IMR-90 (cell line): ENCODE measurements at places on chromosomes 3 and 15. TPM values are rescaled to one million over a fixed set of nuclear protein-coding genes. Genes with fewer than 3 reads are reported as not detected.

GRCh38 chr3:47716656-47717055 lies 65.0 kb downstream of the SMARCC1 start:
- DNase-seq: no peak

DNA sequence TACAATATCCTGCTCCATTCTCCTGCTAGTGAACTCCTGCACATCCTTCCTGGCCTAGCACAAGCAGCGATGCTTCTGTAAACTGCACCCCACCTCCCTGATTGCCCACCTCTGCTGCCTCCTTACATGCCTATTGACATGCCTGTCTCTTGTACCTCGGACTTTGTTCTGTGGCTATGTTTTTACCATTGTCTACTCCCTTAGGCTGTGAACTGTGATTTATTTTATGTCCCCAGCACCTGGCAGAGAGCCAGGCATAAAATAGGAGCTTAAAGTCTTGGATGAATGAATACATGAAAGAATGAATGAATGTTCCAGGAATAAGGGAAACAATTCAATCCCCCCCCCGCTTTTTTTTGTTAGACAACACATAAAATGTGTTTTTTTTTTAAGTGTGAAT lies 210.0 kb downstream of the MYRIP start:
- no peak for DNase-seq

DNA sequence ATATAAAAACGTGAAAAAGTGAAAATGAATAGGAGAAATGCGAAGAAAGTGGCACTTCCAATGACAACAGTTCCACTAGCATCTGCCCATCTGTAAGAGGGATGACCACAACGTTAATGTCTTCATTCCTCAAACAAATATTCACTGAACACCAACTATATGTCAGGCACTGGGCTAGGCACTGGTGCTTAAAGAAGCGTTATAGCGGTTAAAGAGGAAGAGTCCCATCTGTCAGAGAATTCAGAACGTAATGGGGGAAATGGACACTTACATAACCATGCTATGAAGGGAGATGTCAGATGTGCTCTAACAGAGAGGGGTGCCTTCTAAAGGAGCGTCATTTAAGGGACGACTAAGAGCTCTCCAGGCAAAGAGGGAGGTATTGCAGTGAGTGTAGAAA lies 8.2 kb downstream of the RUBCN start:
- no peak for DNase-seq

DNA sequence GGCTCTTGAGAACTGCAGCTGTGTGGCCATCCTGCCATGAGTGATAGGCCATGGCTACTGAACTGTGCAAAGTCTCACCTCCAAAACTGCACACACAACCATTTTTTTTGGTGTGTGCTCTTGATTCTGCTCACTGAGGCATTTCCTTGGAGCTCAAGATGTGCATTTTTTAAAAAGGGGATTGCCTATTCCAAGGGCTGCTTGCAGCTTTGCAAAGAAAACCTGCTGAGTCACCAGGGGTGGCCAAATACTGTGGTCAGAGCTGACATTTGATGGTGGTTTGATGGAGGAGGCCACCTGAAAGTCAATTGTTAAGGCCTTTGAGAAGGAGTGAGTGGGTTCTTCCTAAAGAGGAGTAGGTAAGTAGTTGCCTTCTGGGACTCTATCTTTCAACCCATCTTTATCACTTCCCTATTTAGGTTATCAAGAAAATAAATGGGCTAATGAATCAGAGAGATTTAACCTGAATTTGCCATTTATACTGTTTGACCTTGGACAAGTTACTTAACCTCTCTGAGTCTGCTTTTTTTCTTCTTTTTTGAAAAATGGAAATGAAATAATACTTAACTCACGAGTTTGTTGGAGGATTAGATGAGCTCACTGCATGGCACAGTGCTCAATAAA lies 87.9 kb downstream of the CHST2 start:
- peak; percentile 67 for DNase-seq

GRCh38 chr3:28613511-28614106 lies 265.0 kb upstream of the AZI2 start:
- no peak for DNase-seq

GRCh38 chr3:171054921-171055320 lies 28.4 kb upstream of the SLC2A2 start:
- no peak for DNase-seq

DNA sequence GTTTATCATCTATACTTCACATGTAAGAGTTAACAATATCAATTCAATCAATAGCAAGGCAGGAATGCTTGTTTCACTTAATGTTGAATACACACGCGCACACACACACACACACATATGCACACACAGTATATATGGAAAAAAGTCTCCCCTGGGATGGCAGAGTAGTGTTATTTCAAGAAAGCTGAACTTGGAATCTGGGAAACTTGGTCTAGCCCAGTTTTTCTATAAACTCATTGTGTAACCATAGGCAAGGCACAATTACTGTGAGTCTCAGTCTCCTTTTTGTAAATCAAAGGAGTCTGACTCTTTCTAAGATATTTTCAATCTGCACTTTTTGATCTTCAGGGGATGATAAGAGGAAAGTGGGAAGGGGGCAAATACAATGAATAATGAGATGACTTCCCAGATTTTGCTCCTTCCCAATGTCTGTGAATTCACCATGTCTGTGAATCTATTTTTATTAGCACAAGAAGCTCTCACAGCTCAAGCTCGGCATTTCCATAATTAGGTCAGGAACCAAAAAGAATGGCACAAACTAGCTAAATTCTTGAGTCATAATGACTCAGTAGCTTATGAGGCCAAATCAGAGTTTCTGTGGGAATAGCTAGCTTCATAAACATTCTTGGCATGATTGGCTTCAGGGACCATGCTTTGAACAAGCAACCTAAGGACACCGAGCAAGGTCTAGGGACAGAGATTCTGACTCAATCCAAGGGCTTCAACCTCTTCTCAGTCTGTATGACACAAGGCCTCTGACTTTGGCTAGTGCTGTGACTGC lies 227.4 kb upstream of the DCBLD2 start:
- DNase-seq: peak; percentile 97

DNA sequence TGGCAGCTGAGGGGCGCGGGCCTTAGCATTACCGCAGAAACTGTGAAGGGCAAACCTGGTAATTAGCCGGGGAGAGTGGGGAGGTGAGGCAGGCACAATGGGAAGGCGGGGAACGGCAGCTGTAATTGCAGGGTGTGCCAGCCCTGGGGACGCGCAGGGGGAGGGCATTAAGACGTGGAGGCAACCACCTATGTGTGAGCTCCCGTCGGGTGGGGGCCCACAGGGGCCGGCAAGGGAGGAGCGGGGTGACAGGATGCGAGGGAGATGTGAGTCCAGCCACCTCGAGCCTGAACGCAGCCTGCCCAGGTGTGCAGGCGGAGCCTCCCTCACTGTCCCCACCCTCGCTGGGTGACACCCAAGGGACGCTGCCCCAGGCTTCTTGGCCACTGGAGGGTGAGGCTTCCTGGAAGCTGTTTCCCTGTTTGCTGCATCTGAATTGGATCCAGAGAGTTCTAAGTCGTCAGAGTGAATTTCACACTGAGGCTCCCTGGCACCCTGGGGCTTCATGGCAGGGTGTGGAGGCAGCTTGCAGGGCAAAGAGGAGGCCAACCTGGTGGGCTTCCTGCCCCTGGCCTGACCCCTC lies 130.6 kb upstream of the MEF2A start:
- no peak for DNase-seq

GRCh38 chr15:52071570-52071969 lies 41.0 kb downstream of the BCL2L10 start:
- DNase-seq: no peak

GRCh38 chr15:52290329-52290728 lies 5.3 kb downstream of the MYO5C start:
- DNase-seq: no peak

DNA sequence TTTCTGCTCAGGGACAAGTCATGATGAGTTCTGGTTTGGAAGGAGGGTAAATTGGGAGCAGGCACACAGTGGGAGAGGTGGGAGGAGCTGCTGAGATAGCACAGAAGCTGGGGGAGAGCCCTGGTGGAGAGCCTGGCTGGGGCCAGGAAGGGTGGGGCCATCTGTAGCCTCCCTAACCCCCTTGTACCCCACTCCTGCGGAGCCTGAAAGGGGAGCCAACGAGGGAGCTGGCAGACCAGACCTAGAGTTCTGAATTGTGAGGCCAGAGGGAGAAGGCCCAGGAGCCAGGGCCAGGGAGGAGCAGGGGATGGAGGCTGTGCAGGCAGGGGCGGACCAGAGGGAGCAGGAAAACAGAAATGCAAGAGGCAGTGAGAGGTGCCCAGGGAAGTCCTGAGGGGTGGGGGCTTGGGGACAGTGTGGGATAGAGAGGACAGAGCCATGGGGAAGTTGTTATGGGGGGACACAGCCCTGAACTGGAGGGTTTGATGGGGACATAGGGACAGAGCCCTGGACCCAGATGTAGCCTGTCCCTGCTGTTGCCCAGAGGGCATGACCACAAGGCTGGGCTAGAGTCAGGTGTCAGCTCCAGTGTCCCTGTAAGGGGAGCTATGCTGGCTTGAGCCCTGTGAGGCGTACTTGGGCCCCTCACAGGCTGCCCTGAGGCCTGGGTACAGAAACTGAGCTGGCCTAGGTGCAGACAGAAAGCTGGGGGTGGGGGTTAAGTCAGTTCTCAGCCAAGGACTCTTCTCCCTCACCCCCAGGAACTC lies 1.2 kb downstream of the TMIE start:
- DNase-seq: no peak

GRCh38 chr15:41792000-41792637 lies 17.8 kb downstream of the MAPKBP1 start:
- no peak for DNase-seq

DNA sequence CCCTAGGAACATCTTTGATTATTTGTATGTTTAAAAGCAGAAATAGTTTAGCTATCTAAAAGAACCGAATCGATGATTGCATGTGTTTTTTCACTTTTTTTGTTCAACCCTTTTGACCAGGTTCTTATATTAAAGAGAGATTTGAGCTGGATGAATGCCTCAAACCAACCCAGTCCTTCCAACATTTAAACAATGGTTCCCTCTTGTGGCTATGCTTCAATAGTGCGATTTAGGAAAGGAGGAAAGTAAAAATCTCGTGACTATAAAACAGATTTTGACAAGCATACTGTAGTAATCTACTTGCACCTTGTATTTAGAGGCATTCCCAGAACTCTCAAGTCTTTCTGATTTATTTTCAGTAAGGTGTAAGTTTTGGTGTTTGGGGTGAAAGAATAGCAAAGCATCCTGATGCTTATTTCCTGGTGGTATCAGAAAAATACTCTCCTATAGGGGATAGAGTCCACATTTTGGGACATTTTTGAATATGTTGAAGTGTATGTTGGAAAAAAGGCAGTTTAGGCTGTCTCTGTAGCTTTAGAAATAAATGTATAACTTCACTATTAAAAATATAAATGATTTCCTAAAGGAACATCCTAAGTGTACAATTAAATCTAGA lies 159.6 kb upstream of the KCNH8 start:
- DNase-seq: no peak

GRCh38 chr3:132037056-132037455 lies 2.2 kb upstream of the CPNE4 start:
- DNase-seq: no peak

DNA sequence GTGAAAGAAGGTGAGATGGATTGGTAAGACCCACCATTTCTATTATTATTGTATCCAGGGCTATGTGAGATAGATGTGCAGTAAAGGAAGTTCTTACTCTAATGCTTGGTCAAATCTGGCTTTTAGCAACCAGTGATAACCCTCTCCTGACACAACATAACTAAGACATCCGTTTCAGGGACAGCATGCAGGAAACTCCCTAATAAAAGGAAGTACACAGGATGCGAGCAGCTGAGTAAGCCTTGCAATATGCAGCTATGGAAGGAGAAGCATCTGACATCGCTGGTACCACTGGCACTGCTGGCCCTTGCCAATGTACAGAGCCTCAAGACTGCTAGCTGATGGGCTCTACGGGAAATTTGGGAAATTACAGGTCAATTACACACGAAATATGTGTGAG lies 662.3 kb downstream of the NR2F2 start:
- no peak for DNase-seq

GRCh38 chr3:194168994-194169393 lies 33.0 kb downstream of the HES1 start:
- DNase-seq: no peak

DNA sequence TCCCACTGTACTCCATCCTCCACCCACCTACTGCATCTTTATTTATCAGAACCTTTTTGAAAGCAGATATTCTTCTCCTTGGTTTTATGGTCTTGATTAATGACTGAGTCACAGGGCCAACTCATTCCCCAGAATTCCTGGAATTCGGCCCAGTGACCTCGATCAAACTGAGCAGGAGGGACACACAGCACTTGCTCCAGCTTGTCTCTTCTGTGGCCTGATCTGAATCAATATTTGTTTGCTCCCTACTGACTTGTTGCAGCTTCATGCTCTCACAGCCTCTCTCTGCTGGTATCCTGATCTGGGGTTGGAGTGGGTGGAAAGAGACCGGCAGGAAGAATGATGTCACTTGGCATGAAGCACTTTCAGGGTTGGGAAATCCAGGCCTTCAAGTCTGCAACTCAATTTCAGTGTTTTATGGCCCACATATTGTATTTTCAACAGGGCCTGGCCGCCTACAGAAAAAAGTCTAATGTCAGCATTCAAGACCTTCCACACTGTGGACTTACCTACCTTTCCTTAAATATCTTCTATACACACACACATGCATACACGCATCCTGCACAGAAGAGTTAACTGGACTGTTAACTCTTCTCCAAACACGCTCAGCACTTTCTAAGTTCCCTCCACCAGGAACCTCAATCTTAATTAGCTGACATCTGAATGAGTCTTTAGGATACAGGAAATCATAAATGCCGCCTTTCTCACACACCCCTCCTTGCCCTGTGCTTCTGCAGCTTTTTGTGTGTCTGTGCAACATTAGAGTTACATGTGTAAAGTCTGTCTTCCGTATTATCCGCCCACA lies 4.6 kb downstream of the ANXA2 start:
- peak; percentile 98 for DNase-seq

GRCh38 chr3:79874646-79875045 lies 106.8 kb upstream of the ROBO1 start:
- DNase-seq: no peak

DNA sequence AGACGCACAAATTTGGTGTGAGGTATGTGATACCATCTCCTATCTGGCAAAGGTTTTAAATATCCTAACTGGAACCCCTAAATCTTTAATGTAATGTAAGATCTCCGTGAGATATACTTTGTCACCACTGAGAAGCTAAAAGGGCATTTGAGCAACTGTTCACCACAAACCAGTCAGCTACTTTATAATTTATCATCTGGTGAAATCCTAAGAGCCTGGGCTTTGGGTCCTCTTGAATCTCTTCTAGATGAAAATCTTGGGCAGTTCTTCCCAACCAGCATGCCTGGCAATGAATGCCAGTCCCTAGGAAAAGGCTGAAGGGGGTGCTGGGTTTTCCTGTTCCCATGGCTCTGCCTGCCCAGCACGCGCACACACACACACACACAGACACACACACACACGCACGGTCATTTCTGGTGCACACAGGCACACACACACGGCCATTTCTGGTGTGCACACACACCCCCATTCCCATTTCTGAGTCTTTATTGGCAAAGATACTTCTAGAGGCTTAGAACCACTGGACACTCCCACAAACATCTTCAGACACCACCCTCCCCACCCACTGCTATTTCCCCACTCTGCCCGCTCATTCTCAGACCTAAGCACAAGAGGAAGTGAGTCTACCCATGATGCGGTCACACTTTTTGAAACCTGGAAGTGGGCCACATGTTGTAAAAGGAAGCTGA lies 72.6 kb downstream of the MYO1E start:
- peak; percentile 97 for DNase-seq

GRCh38 chr15:96333131-96334016 lies 2.9 kb downstream of the NR2F2 start:
- no peak for DNase-seq

- DNase-seq: no peak
These were observed 116.4 kb downstream of the PDCD6IP start for GRCh38 chr3:33914731-33915379.

The IL5RA gene
- total RNA-seq: not detected in 2 replicates

The HOMER2 gene
- 0.54 and 0.56 TPM in 2 replicates for total RNA-seq

The STXBP5L gene
- total RNA-seq: not detected in 2 replicates

The ACKR2 gene
- not detected in 2 replicates for total RNA-seq

The VPS13C gene
- 32.8 and 48.6 TPM in 2 replicates for total RNA-seq

The CGGBP1 gene
- total RNA-seq: 37.8 and 42.1 TPM in 2 replicates
